NCI-H1105 treated with DMSO at 0.1 percent for 48 hours (cell line): ENCODE measurements at places on chromosomes 2 and 18.

DNA sequence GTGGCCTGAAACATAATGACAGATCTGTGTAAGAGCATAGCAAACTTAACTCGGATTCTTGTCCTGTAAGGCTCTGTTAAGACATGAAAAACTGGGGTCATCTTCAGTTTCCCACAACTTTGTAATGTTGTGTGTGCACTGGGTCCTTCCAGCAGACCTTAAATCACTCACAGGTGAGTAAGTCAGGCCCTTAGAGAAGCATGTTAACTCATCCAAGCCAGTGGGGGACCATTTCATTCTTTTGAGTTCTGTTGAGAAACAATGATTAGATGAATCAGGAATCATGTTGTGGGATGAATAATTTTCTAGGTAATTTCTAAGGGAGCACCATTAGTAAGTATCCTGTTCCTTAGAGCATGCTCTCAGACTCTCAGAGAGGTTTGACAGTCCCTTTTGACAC, 167.1 kb downstream of the ESCO1 start:
- no peak for DNase-seq

DNA sequence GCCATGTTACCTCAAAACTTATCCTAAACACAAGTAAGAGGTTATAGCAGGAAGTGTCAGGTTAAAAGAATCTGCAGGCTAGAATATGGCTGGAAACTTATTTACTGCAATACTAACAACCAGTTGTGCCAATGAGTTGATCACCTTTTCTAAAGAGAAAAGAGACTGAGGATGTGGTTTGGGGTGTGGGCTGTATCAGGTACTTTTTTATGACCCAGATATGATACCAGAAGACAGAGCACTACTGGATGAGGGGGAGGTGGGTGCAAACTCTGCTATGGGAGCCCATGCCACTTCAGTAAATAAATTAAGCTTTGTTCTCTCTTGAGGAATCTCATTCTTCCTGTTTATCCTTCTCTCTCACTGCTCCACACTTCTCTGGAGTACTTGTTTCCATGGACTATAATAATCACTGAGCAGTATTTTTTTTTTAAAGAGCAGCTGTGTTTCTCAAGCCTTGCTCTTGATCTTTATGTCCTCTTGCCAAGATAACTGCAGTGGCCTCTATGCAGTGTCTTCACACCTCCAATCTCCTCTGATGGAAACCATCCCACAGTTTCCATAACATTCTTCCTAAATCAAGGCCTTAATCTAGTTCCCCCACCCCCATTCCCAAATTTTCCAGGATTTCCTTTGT, 51.2 kb upstream of the NOSTRIN start:
- DNase-seq: peak; percentile 14

DNA sequence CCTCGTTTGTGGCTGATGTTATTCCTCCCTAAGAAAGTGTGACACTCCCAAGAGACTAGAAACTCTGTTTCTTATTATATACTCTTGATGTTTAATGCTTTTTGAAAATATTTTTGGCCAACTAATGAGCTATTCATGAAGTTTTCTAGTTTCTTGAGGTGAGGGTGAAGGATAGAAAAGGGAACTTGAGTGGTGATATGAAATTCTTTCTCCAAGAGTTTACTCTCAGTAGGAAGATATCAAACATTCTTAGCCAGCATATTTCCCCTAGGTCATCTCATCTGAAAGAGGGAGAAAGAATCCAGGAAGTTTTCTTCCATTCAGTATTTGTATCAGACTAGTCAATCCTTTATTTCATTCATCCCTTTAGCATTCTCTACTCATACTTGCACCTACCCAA, 95.7 kb downstream of the MAP3K20 start:
- no peak for DNase-seq

DNA sequence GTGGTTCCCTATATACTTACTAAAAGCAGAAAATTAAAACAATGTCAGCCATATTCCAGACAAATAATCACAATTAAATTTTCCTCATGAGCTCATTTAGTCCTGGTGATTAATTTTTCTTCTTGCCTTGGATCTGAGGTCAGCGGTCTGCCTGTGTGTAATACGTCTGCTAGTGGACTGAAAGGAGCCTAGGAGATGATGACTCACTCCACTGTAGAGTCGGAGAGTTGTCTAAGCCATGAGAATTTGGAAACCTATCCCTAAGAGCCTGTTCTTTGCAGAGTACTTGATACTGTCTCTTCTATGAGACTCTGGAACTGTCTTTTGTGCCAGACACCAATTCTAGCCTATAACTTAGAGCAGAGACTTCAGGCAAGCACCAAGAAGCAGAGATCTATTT, 94.2 kb upstream of the RAB27B start:
- DNase-seq: no peak

- no peak for DNase-seq
Measured at GRCh38 chr2:224379986-224380385, 21.9 kb downstream of the FAM124B start.

DNA sequence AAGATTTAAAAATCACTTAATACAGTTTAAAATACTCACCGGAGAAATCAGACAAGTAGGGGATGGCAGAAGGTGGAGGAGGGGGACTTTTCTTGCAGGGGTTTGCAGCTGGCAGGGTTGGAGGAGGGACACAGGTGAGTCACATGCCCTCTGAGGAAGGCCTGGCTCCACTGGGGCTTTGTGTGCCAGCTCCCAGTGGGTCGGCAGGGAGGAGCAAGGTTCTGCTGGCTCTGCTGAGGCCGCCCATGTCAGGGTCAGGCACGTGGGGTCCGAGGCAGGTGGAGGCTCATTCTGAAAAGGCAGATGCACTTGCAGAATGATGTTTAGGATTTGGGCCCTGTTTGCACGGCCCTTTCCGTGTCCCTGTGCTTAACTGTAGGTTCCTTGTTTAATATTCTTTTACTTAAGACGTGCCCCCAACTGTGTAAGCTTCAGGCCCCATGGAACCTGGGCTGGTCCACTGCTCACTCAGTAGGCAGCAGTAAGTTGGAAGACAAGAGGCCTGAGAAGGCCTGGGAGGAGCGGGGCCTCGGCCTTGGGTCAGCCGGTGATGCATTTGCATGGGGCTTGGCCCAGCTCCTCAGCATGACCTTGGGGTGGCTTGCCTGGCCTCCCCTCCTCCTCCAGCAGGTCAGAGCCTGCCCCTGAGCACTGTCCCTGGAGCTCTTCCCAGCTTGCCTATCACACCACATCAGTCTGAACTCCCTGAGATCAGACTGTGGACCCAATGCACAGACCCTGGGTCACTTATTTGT, 141.0 kb downstream of the GLI2 start:
- DNase-seq: no peak

DNA sequence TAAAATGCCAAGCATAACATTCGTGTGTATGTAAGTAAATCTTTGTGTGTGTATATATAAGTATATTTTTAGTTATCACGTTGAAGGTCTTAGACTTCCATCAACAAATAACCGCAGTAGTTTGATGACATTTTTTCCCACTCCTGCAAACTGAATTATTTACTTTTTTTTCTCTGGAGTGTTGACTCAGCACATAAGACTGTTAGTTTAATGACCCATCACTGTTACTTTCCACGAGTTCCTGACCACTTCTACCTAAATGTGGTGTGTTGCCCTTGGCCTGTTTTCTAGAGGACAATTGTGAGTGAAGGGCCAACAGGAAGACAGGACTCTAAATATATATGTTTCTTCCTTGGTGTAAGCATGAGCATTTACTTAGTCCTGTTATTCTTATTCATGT, 71.3 kb upstream of the TXNDC2 start:
- DNase-seq: no peak

DNA sequence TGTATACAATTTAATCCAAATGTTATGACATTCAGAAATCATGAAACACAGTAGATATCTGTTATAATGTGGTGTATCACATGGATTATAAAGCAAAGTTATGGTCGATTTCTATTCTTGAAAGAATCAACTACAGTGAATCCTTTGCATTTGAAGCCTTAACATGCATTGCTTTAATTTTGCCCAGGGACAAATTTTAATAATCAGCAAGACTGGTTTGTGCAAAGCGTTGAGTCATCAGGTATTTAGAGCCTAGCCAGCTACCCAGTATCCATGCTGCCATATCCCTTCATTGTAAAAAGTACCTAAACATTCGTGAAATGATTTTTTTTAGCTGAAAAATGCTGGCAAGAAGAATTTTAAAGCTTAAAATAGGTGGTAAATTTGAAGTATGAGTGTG, 8.9 kb upstream of the SPDYA start:
- DNase-seq: no peak

DNA sequence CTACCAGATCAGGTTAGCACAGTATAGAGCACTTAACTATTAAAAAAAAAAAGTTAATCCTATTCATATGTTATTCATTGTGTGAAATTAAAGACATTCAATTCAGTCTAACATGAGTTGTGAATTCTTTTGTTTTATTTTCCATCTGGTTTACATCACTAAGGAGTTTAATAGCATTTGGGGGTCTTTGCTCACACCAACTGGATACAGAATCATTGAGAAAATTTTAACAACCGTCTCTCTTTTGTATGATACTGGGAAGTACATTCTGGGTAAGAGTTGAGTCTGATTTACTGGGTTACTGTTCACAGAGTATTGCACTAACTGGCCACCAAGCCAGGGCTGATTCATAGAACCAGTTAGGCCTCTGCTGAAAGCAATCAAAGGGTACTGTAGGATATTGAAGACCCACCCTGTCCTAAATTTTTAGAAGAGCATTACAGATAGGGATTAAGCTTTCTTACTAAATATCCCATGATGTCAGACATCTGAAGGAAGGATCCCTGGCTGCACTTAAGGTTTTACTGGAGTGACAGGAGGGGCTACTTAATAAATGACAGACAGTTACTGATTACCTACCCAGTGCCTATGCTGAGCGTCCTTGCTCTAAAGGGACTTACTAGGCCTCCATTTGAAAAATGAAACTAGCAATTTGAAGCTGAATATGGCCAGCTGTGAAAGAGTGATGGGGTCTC, 387.9 kb downstream of the SETBP1 start:
- no peak for DNase-seq

GRCh38 chr2:120642646-120643045, 93.0 kb upstream of the GLI2 start:
- DNase-seq: no peak

DNA sequence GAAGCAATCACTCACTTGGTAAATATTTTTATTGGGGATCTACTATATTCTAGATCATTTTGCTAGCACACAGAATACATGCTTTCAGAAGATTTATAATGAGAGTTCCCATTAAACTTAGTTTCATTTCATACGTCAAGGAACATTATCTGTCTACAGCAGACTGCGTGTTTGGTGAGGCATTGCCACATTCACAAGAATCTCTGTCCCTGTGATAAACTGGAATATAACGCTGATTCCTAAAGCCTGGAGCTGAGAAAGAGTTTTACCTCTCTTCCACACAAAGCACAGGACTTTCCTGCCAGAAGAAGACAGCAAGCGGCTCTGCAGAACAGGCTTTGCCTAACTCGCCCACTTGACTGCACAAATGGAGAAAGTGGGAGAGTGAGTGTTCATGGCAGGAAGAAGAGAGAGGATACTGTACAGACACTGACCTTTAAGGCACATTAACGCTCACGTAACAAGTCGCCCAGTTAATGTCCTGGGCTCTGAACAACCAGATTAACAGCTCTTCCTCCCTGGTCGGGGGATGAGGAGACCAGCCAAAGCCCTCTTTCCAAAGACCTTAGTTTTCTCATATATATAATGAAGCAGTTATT, 356.2 kb downstream of the GPD2 start:
- DNase-seq: no peak

DNA sequence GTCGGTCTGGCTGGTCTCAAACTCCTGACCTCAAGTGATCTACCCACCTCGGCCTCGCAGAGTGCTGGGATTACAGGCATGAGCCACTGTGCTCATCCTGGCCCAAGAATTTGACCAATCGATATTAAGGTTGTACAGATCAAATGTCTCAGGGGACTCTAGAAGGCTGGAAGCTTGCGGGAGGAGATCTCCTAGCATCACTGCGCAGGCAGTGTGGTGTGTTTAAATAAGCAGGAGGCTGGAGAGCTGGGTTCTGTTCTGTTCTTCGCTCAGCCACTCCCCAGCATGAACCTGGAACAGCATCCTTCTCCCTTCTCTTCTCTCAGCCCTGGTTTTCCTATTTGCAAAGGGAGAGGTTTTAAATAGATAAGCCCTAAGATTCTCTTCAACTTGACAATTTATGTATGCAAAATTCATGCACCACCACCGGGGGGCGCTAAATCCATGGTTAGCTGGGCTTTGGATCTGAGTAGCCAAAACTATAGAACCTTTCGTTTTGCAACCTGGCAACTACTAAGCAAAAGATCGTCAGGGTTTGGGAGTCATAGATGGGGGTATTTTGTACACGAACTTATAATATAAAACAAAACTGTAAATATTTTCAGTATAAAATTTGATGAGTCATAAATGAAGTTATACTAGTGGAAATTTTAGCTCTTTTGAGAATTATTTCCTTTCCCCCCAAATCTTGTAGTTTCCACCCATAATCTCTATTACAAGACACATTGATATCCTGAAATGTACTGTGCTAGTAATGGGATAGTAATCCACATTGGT, 60.6 kb downstream of the SLC16A14 start:
- peak; percentile 31 for DNase-seq

- no peak for DNase-seq
Measured at GRCh38 chr2:35347561-35347960, 1008.0 kb upstream of the CRIM1 start.

DNA sequence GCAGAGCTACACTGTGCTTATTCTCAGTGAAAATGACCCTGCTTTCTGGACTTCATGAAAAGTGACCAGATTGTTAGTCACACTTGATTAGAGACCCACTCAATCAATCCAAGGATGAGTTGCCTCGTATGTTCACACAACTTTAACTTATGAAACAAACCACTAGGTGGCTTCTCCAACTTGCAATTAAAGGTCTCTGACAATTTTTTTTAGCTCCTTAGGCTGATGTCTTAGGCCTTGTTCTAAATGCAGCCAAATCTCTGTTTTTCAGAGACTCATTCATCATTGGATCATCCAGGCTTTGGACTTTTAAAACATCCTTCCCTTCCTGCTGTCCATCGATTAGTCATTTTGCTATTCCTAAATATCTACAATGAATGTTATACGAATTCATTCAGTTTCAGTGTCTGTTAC, 63.4 kb downstream of the MREG start:
- DNase-seq: no peak

GRCh38 chr2:36756438-36756837, 59.9 kb downstream of the VIT start:
- DNase-seq: no peak

GRCh38 chr2:102837626-102838198, 75.9 kb downstream of the TMEM182 start:
- DNase-seq: no peak

DNA sequence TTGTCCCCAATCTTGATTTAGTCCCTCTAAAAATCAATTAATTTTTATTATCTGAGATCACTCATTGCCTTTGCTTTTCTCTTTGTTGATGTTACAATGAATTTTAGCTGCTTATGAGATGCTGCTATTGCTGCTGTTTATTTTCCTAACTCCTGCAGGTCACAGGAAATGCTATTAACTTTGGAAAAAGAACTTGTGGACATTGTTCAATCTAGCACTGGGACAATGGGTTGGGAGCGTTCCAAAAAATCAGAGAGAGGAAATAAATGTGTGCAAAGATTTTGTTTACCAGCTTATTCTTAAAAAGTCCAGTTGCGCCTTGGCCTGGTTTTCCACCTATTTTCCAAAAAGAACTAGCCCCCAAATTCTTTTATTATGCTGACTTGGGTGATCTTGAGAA, 268.3 kb downstream of the PTH2R start:
- no peak for DNase-seq

- DNase-seq: no peak
Measured at GRCh38 chr18:59669872-59670657, 27.2 kb downstream of the CCBE1 start.

GRCh38 chr2:18506883-18507509, 53.5 kb downstream of the RDH14 start:
- DNase-seq: no peak
